Activated effector memory CD4-positive, alpha-beta T cell treated with anti-CD3 and anti-CD28 coated beads, Interleukin-2, amount 50 U/mL, for 16 hours (primary cell): ENCODE measurements at places on chromosomes 13 and 19.

GRCh38 chr13:68168448-68168847, 938.3 kb upstream of the PCDH9 start:
- no peak for DNase-seq

GRCh38 chr19:7456964-7457541, 31.8 kb downstream of the PEX11G start:
- no peak for DNase-seq

- DNase-seq: no peak
Measured at GRCh38 chr13:45109102-45109720, 11.1 kb upstream of the GTF2F2 start.

DNA sequence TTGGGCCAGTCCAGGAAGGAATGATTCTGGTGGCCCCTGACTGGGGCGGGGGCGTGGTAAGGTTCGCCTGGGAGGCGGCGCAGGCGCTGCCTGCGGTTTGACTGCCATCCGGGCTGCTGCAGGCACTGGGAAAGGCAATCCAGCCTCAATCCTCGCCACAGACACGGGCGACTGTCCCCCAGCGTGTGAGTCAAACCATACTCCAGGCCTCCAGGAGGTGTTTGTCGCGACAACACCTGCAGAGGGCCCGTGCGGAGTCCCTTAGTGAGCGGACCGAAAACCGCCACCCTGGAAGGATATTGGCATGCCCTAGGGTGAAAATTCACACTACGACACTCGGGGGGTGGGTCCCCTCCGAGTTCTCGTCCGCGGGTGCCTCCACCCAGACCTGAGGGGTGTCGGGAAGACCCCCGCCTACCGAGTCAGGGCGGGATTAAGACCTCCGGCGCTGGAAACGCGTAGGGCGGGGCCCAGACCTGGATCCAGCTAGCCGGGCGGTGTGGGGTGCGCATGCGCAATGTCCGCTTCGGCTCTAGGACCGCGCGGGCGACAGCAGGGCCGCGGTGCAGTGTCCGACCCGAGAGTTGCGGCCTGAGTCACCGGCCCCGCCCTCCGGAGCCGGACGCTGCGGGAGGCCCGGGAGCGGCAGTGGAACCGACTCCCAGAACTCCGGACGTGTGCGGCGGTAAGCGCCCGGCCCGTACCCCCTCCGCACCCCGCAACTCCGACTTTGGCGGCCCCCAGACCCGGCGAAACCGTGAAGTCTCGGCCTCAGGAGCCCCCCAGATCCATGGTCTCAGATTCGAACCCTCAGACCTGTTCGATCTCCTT, at the start of gene CAPNS1:
Gene CAPNS1, plus strand, starts transcription at position 594 of the 831 bp plus-strand sequence. CDS start 946 bp downstream, outside the sequence.
- DNase-seq: peak; percentile 97

DNA sequence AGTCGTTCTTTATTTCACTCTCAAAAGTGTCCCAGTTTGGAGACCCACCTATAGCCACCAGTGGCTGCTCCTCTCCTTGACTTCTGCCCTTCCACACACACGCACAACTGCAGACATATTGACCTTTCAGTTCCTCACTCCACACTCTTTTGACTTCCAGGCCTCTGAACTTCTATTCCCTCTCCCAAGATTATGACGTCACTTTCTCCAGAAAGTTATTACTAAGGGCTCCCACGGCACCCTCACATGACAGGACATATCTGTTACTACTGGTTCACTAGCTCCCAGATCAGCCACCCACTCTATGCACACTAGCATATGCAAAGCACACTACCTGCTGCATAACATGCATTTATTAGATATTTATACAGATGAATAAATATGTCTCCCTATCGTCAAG, 45.9 kb downstream of the XPO4 start:
- no peak for DNase-seq

DNA sequence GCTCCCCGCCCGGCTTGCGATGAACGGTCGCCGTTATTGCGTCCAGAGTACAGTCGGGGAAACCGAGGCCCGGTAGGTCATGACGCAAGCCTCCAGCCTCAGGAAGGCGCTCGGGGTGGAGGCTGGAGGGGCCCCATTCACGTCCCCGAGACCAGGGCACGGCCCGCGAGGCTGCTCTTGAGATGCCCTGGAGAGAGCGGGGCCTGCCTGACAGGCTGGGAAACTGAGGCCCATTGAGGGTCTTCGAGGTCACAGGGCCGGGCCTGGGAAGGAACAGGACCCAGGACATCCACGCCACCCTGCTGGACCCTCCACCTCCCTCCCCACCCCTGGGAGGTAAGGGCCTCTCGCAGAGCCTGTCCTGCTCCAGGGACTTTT, 367 bp downstream of the NDUFS7 start:
- peak; percentile 68 for DNase-seq

GRCh38 chr19:11363881-11364280, 8.6 kb downstream of the PLPPR2 start:
- DNase-seq: no peak

- no peak for DNase-seq
Measured at GRCh38 chr13:30061217-30061616, 210.8 kb upstream of the UBL3 start.

- no peak for DNase-seq
Measured at GRCh38 chr13:101919541-101920181, 467.2 kb downstream of the ITGBL1 start.

GRCh38 chr19:45293682-45294081, 29.0 kb downstream of the CKM start:
- peak; percentile 65 for DNase-seq

- no peak for DNase-seq
Measured at GRCh38 chr13:91816263-91816807, 417.9 kb downstream of the GPC5 start.

DNA sequence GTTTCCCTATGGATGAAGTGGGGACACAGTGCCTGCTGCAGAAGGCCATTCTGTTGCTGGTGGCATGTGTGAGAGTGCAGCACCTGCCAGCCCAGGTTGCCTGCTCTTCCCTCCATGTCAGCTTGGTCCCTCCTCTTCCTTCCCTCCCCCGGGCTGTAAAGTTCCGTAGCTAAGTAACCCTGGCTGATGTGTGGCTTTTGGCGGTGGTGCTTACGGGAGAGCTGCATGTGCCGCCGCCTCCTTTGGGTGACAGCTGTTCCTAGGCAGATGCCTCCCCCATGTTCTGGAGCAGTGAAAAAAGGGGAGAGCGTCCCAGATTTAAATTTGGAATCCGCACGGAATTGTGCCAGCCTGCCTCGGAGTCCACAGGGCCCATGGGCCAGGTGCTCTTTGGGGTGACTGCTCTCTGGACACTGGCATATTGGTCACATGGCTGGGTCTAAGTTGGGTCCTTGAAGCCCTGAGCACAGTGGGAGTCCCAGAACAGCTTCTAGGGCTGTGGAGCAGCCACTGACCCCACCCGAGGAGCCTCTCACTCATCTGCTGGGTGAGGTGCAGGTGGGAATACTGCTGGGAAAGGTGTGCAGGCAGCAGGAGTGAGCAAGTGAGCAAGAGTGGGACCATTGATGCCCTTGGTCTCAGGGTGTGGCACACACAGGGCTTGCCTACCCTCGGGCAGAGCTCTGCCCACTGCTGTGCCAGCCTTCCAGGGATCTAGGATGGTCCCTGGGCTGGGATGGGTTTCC, 33.1 kb upstream of the ZNF536 start:
- DNase-seq: no peak

DNA sequence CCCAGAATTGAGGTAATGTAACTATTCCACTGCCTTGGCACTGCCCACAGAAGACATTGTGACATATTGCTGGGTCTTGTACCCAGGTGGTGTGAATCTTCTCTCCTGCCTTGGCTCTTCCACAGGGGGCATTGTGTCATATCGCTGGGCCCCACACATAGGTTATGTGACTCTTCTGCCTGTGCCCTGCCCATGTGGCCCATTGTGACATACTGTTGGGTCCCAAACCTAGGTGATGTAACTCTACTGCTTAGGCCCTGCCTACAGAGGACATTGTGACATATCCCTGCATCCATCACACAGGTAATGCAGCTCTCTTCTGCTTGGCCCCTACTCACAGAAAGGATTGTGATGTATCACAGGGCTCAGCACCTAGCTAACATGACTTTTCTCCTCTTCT, 37.5 kb upstream of the ZNF254 start:
- DNase-seq: no peak

DNA sequence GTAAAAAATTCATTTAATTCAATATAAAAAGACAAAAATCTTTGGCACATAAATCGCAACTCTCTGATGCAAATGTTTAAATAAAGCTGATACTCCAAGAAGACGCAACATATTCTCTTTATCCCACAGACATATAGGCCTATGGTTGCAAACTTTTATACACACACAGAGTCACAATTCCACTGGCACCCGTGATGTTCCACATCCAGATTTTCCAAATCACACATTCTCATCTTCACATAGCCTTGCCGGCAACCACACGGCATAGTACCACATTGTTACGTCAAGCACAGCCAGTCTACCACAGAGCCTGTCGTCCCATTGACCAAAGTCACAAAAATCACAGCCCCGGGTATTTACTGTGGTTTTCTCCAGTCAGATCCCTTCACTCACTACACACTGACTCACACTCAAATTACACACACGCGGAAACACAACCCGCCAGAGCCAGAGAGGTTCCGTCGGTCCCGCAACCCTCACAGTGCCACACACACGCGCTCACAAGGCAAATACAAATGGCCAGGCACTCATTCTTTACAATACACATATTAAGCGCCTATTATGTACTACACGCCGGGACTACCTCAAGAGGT, 546 bp upstream of the ZNF546 start:
- no peak for DNase-seq

DNA sequence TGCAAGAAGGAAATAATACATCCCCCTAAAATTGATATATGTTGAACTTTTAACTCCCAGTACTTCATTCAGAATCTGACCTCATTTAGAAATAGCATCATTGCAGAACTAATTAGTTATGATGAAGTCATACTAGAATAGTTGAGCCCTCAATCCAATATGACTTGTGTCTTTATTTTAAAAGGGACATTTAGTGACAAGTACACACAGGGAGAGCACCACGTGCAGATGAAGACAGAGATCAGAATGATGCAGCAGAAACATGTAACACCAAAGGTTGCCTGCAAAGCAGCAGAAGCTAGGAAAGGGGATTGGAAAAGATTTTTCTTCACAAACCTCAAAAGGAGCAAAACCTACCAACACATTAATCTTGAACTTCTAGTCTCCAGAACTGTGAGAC, 2602.5 kb downstream of the PCDH9 start:
- no peak for DNase-seq

- DNase-seq: no peak
Measured at GRCh38 chr19:10193790-10194499, 808 bp downstream of the DNMT1 start.

DNA sequence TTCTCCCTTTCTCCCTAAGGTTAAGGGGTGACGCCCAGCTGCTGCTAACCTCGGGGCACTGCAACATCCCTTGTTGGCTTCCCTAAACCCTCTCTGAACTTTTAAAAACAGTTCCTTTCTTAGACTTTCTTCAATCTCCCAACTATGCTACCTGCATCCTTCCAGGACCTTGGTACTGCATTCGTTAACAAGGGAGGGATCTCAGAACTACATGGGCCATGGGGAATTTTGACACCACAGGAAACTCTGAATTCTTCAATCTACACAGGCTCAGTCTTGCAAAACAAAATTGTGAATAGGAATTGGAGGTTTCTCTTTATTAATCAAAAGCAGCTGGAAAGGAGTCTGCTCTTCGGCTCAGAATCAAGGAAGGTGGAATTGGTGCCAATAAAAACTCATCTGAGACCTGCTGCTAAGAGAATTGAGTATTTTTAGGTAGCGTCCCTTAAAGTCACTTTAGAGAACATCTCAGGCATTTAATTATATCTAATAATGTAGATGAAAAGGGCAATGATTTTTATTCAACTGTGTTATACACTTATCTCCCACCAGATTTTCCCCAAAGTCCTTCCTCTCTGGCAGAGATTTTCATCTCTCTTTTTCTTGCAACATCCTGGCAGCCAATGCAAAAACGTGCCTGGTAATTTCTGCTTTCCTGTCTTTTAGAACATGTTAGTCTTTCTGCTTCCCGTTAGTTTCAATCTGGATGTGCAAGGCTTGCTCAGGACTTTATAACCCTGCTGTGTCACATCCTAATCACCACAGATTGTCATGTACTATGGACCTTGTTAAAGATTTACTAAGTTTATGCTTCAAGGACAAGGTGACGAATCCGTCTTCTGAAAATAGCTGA, 69.1 kb upstream of the SLC15A1 start:
- no peak for DNase-seq

DNA sequence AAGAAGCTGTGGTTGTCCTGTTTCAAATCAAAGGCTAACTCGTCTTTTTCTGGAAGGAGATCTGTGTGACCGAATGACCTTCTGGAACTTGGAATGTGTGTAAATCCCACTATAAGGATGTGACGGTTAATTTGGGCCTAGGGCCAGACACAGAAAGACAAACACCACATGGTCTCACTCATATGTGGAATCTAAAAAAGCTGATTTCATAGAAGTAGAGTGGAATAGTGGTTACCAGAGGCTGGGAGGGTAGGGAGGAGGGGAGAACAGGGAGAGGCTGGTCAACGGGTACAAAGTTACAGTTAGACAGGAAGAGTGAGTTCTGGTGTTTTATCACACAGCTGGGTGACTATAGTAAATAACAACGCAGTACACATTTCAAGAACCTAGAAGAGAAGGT, 39.3 kb upstream of the RGCC start:
- no peak for DNase-seq

DNA sequence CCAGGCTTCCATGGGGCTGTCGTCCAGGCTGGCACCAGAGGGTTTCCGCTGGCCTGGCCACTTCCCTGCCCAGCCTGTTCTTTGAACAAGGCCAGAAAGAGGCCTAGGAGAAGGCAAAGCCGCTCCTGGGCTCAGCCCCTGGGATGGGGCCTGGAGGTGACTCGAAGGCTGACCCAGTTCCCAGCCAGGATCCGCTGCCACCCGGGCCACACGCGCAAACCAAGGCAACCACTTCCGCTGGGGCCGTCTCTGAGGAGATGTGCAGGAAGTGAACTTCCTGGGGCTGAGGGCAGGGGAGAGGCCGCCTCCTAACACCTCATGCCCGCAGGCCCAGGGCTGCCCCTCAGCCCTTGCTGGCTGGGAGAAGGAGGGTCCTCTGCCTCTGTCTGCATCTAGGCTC, 15.2 kb downstream of the PLEKHF1 start:
- peak; percentile 93 for DNase-seq

DNA sequence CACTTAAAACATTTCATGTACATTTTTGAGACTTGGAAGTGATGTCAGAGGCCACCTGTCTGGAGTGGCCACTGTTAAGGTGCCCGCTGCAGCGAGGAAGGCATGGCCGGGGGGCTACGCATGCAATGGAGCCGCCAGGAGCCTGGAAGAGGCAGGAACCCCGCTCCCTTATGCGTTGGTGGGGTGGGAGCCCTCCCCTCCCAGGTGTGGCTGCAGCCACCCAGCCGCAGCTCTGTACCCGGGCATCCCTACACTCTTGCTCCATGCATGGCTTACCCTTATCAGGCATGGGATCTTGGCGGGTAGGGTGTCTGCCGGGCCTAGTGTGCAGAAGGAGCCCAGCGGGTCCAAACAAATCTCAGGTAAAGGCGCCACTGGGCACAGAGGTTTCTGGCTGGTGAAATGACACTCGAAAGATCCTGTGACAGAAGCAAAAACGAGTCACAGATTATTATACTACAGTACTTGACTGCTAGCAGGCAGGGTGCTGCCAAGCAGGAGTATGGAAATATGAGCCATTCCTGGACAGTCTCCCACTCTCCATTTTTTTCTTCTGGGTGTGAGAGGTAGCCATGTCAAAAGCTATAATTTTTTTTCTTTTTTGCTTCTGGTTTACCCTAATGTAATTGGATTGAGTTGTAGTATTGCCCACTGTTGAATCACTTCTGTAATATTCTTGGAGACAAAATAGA, 1606.3 kb upstream of the MIR17HG start:
- DNase-seq: no peak

GRCh38 chr13:28526876-28527275, 31.9 kb upstream of the FLT1 start:
- no peak for DNase-seq
